ENCODE measurements at places on chromosomes 4 and X.

DNA sequence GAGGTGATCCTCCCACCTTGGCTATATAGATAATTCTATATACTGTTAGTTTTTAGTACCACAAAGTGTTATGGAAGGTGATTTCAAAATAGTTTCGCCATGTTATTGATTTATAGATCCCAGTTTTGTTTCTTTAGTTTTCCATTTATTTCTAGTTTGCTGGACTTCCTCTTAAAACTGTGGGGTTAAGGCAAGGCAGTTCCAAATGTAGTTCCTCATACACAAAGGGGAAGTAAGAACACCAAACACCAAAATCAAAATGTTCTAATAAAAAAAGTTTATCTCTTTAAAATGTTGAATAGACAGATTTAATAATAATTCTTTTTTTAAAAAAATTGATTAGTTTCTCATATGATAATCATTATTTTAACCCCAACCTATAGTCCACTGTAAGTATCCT, 6.8 kb upstream of the CISD2 start:
- DNase-seq, result no peak

GRCh38 chr4:41561244-41561643, 23.3 kb downstream of the LIMCH1 start:
- DNase-seq, result no peak

DNA sequence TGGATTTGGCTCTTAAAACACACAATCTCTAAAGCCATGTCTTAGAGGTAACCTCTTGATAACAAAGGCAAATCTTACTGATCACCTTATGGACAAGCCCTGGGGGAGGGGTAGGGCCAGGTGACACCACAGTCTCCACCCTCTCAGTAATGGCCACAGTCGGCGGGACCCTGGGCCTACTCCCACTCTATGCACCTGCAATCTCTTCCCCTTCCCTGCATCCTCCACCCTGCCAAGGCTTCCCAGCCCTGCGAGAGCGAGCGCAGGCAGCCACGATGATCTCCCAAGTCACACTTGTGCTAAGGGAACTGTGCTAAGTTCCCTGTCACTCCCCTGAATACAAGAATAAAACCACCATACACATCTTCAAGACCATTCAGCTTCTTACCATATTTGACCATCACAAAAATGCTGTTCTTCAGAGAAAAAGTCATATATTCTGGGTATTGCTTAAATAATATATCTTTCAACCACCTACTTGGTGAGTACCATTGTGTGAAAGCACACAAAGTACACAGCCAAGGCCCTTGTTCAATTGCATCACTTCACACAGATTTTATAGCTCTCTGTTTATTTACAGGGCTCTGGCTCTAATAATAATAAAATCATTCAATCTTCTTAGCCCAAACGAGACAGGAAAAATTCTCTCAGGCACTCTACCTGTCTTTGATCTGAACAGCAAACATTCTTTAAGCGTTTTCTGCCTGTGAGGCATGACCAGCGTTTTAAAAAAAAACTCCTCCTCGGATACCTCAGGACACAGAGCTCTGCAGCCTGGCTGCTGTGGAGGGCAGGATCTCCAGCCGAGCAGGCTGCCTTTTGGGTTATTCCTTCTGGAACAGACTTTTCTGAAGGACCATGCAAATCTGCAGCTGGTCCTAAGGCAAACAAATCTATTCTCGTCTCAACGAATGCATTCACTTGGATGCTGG, 115.7 kb upstream of the MAP3K15 start:
- peak; percentile 46 for DNase-seq

- no peak for DNase-seq
Observed at GRCh38 chrX:140360284-140360683, 144.6 kb downstream of the SOX3 start.

- DNase-seq, result no peak
Observed at GRCh38 chr4:183918696-183919095, 13.6 kb downstream of the STOX2 start.

DNA sequence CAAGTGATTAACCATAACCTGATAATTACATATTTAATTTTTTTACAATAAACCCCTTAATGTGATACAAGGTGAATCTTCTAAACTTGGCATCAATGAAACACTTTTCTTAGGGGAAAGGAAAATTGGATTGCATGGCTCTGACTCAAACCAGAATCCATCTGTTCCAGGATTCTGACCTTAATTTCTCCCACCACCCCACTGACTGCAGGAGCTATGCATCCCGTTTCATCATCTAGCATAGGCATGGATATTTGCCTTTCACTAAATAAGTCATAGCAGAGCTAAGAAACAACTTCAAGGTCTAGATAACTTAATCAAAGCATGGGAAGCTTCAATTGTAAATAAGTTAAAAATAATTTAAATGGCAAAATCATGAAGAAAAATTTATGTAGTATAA, 156.3 kb downstream of the BTC start:
- no peak for DNase-seq

GRCh38 chr4:118680808-118681207, 4.4 kb upstream of the METTL14 start:
- no peak for DNase-seq

DNA sequence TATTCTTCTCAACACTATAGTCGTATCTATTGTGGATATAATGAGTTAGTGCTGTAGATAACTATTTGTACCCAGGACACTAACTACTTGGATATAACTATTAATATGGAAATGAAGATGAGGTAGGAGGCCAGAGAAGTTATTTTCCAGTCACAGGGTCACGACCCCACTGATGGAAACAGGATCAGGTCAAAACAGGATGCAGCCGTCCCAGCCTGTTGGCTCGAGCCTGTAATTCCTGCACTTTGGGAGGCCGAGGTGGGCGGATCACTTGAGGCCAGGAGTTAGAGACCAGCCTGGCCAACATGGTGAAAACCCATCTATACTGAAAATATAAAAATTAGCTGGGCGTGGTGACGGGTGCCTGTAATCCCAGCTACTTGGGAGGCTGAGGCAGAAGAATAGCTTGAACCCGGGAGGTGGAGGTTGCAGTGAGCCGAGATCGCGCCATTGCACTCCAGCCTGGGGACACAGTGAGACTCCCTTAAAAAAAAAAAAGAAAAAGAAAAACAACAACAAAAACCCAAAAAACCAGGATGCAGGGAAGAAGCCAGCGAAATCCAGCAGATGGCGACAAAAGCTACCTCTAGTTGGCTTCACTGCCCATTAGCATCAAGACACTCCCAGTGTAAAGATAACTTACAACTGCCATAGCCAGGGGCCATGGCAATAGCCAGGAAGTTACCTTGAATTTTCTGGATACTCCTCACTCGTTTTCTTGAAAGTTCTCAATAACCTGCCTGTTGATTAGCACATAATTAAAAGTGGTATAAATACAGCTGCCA, 37.9 kb upstream of the NKAP start:
- DNase-seq, result peak; percentile 46

DNA sequence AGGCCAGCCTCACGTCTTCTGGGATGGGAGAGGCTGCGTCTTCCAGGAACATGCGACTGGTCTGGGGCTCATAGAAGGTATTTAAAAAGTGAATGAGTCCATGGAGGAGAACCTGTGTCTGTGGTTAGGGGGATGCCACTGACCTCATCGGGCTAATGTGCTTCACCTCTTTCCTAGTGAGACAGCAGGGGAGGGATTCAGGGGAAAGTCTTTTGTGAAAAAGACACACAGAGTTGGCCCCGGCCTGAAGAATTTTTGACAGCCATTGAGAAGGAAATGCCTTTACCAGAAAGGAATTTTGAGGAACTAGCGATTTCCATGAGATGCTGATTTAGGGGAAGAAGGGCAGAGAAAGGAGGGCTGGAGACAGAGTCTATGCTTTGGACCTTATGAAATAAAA, 11.0 kb upstream of the C4orf50 start:
- DNase-seq, result no peak

DNA sequence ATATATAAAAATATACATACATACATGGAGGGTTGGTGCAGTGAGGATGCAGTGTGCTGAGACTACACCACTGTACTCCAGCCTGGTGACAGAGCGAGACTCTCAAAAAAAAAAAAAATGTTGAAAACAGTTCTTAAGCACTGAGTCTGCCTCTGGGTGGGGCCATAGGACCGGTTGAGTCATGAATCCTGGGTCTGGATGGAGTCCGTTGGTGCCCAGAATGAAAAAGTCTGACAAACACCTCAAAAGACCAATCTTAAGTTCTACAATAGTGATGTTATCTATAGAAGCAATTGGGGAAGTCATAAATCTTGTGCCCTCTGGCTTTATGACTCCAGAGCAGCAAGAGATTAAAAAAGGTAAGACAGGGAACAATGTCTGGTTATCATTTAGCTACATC, 70.4 kb downstream of the FGFBP1 start:
- DNase-seq, result no peak

- no peak for DNase-seq
Observed at GRCh38 chrX:70234355-70234754, at the start of gene AWAT1. Gene AWAT1 (plus strand): TSS chrX:70234655. CDS start chrX:70234696, 41 bp downstream.

- no peak for DNase-seq
Observed at GRCh38 chr4:7132249-7132648, 60.1 kb upstream of the SORCS2 start.

DNA sequence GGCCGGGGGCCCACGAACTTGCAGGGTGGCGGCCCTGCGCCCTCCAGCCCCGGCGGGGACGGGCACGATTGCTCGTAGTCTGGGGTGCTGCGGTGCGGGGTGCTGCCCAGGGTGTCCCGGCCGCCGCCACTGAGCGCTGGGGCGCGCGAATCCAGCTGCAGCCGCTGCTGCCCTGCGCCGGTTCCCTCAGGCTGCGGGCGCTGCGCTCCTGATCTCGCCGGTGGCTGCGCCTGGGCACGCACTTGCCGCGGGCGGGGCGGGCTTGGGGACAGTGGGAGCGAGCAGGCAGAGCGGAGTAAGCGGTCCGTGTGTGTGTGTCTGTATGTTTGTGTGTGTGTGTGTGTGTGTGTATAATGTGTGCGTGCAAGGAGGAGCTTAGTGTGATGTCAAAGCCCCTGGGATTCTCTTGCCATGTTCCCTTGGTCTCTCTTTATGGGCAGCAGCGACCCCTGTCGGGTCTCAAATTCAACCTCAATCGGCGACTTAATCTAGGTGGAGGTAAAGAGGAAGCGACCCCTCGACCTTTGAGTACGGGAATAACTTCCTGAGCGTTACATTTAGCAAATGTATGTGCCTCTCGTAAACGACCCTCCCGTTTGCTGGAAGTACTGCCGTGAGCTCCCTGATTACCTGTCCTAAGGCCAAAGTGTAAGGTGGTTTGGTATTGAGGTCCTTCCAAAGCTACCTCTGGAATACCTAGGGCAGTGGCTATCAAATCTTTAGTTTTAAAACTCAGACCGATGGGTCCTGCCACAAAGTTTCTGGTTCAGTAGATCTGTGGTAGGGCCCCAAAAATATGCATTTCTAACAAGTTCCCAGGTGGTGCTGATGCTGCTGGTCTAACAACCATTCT, at the start of gene RNF150:
Gene RNF150 (minus strand): TSS at position 324 of the 853 bp plus-strand sequence.
- DNase-seq, result peak; percentile 96

DNA sequence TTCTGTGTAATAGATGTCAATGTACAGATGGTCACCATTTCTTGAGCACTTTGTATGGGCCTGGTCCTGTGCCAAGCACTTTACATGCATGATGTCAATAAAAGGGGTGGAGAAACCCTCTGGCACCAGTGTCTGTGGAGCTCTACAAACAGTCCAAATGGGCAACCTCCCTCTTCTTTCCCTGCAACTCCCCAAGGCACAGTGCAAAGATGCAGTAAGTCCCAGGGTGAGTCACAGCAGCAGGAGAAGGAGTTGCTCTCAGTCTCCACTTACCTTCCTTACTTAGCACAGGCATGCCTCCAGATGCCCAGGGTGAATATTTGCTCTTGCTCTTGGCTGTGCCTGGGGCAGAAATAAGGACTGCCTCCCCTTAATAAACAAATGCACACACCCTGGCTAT, 4.3 kb downstream of the OCIAD2 start:
- DNase-seq, result no peak

GRCh38 chr4:56768316-56768715, 53.2 kb downstream of the SPINK2 start:
- DNase-seq, result no peak

- DNase-seq, result no peak
Observed at GRCh38 chrX:39337451-39337850, 536.2 kb downstream of the MID1IP1 start.

DNA sequence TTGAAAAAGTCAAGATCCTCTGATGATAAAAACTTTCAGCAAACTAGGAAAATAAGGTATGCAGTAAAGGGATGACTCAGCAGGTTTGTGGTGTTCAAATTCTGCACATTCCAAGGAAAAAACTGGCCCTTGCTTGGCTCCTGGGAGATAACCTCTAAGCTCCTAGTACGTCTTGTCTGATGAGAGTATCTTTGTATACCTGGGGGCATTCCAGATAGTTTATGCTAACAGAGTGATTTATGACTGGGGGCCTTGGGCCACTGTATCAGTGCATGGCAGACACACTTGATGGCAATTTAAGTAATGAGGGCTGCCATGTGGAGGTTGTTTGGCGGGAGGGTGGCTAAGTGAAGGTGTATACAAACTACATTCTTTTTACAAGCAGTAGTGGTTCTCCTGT, 56.9 kb downstream of the NSG1 start:
- DNase-seq, result no peak

DNA sequence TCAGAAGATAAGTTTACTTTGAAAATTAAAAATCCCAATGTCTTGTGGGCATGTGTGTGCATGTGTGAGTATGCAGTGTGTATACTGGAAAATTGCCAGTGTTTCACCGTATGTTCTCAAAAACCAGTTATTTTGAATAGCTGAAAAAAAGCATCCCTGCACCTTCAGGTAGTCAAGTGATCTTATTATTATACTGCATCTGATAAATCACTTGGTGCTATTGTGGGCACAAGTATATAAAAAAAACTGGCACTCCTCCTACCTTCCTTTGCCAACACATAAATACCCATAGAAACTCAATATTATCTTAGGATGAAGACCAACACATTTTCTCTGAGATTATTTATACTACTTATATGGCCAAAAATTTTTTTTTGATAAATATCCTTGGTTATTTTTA, 91.5 kb upstream of the MAP9 start:
- no peak for DNase-seq

- no peak for DNase-seq
Observed at GRCh38 chr4:79626101-79626500, 218.1 kb upstream of the GK2 start.

- no peak for DNase-seq
Observed at GRCh38 chr4:54041100-54041499, 23.3 kb downstream of the CHIC2 start.

DNA sequence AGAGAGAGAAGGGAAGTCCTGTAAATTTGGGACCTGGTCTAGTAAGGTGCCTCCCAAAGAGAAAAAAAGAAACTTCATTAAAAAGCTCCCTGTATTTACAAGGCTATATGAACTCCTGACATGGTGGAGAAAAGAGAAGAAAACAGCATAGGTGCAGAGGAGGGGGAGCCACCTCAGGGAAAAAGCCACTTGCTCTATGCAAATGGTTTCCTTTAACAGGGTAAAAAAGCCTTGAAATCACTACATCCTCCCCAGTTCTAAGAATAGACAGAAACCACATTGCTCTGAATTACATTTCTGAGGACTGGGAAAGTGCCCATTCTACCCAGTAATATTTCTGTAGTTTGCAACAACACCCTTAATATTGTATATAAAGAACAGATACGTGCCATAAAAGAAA, 165.5 kb downstream of the KLF8 start:
- no peak for DNase-seq

GRCh38 chrX:136910565-136911035, 30.1 kb upstream of the RBMX start:
- no peak for DNase-seq

- DNase-seq, result no peak
Observed at GRCh38 chr4:83013420-83013867, 2.8 kb upstream of the LIN54 start.

- DNase-seq, result no peak
Observed at GRCh38 chr4:30386266-30386895, 333.8 kb upstream of the PCDH7 start.

- DNase-seq, result peak; percentile 65
Observed at GRCh38 chrX:150899191-150899757, 806 bp upstream of the CD99L2 start.
